ENCODE measurements at places on chromosomes 7 and 10.

DNA sequence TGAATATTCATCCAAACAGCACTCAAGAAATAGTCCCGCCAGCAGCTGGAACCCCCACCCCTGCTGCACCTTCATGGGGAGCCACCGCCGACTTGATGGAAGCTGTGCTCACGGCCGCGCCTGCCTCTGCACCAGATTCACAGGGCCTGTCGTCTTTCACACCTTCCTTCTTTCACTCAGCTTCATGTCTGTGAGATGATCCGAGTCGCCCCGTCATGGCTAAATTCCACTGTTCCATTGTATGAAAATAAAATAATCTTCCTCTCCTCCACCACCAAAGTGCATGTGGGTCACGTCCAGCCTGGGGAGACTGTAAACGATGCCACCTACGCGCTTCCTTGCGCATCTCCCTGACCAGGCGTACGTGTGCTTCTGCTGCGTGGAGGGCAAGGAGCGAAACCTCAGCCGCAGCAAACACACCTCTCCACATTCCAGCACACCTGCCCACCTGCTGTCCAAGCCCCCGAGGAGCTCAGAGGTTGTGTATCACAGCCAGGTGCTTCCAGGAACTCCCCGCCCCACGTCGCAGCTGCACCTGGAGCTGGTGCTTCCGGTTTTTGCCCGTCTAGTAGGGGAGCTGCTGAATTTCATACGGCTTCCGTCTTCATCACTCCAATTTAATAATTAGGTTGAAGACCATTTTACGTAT lies 137.0 kb downstream of the PTPRN2 start:
- DNase-seq = no peak

- no peak for DNase-seq
Measured at GRCh38 chr10:75538144-75538543, 106.7 kb downstream of the LRMDA start.

DNA sequence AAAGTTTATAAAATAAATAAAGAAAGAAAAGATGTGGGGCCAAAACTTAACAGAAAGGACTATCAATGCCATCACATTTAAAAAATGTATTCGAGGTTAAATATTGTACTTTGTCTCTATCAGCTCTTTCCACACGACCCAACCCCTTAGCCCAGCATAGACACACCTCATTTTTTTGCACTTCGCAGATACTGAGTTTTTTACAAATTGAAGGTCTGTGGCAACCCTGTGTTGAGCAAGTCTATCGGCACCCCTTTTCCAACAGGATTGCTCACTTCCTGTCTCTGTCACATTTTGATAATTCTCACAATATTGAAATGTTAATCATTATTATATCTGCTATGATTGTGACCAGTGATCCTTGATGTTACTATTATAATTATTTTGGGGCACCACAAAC lies 151.6 kb upstream of the TBX20 start:
- no peak for DNase-seq

GRCh38 chr10:273088-273487 lies 137.8 kb downstream of the ZMYND11 start:
- no peak for DNase-seq

GRCh38 chr7:49718760-49719159 lies 54.7 kb upstream of the VWC2 start:
- no peak for DNase-seq

GRCh38 chr7:131606346-131607290 lies 50.2 kb upstream of the PODXL start:
- no peak for DNase-seq

GRCh38 chr10:133277993-133278576 lies 1.4 kb upstream of the ADAM8 start:
- DNase-seq = no peak

GRCh38 chr7:2131341-2131740 lies 101.4 kb downstream of the MAD1L1 start:
- DNase-seq = no peak

- DNase-seq = no peak
Measured at GRCh38 chr10:77925410-77925794, 1.2 kb downstream of the DLG5 start.

GRCh38 chr10:103916876-103917275 lies 1.1 kb downstream of the STN1 start:
- DNase-seq = no peak

Measured in stimulated activated CD4-positive, alpha-beta T cell treated with anti-CD3 and anti-CD28 coated beads, Interleukin-15, amount 100 ng/mL, for 1 hour (primary cell).